NCI-H2107 (cell line): ENCODE measurements at places on chromosomes 7 and 10.

DNA sequence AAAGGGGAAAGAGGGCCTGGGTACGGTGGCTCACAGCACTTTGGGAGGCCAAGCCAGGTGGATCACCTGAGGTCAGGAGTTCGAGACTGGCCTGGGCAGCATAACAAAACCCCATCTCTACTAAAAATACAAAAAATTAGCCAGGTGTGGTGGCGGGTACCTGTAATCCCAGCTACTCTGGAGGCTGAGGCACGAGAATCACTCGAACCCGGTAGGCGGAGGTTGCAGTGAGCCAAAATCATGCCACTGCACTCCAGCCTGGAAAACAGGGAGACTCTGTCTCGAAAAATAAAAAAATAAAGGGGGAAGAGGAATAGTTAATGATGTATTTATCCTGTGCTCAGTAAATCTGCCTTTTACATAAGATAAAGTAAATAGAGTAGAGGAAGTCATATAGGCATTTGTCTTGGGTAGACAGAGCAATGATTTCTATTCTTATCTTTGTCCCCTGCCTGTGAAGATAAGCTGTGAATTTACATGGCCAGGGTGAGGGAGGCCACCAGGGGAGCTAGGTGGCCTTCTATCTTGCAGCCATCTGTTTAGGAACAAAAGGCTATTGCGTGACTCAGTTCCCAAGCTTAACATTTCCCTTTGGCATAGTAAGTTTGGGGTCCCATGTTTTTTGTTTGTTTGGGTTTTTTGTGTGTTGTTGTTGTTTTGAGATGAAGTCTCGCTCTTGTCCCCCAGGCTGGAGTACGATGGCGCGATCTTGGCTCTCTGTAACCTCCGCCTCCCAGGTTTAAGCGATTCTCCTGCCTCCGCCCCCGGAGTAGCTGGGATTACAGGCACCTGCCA is 73.2 kb upstream of the GTF2I start:
- DNase-seq: no peak

- DNase-seq: no peak
Observed at GRCh38 chr10:128867210-128867609, 599.8 kb upstream of the MGMT start.

DNA sequence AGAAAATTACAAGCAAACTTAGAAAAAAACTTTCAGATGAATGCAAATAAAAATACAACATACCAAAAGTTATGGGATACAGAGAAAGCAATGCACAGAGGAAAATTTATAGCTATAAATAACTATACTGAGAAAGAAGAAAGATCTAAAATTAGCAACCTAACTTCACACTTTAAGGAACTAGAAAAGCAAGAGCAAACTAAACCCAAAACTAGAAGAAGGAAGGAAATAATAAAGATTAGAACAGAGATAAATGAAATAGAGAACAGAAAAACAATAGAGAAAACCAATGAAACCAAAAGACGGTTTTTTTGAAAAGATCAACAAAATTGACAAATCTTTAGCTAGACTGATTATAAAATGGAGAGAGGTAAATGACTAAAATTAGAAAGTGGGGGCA is 9.6 kb upstream of the STRA8 start:
- DNase-seq: no peak

DNA sequence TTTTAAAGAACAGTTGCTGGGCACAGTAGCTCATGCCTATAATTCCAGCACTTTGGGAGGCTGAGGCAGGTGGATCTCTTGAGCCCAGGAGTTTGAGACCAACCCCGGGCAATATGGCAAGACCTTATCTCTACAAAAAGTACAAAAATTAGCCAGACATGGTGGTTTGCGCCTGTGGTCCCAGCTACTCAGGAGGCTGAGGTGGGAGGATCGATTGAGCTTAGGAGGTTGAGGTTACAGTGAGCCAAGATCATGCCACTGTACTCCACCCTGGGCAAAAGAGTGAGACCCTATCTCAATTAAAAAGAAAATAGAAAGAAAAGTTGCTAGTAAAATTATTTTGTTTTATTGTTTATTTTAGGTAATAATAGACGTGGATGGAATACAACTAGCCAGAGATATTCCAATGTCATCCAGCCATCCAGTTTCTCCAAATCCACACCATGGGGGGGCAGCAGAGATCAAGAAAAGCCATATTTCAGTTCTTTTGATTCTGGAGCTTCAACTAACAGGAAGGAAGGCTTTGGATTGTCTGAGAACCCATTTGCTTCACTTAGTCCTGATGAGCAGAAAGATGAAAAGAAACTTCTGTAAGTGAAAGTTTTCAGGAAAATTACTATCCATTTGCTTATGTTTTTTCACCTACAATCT is 3.0 kb downstream of the NUP42 start:
- DNase-seq: no peak

- no peak for DNase-seq
Observed at GRCh38 chr10:22761569-22762220, 47.3 kb upstream of the PIP4K2A start.

DNA sequence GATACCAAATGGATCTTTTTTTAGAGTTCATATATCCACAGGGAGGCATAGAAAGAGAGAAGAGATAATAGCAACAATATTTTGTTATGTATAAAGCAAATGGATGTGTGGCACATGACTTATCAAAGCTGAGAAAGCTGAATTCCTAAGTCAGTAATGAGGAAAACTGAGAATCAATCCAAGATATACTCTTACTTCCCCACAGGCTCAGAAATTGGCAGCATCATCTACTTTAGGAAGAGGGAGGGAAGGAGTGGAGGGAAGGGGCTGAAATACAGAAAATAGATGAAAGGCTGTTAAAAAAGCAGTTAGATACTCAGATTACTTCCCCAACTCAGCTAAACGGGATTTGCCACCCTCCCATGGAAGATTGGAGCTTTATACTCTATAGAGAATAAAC is 63.5 kb downstream of the SRI start:
- DNase-seq: no peak

DNA sequence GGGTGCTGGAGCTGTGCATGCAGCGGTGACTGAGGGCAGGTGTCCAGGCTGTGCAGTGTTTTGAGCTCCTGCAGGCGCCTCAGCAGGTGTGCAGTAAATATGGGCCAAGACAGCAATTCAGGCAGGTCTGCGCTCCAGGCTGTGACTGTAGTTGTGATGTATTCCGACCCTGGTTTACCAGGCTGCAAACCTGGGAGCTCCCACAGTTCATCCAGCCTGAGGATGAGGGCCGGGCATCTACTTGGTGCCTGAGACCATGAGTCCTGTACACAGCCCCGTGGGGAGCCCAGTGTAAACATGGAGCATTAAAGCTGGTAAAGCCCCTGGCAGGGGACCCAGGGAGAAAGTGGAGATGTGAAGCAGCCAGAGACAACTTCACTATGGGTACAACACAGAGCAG is 82.8 kb downstream of the VOPP1 start:
- no peak for DNase-seq

DNA sequence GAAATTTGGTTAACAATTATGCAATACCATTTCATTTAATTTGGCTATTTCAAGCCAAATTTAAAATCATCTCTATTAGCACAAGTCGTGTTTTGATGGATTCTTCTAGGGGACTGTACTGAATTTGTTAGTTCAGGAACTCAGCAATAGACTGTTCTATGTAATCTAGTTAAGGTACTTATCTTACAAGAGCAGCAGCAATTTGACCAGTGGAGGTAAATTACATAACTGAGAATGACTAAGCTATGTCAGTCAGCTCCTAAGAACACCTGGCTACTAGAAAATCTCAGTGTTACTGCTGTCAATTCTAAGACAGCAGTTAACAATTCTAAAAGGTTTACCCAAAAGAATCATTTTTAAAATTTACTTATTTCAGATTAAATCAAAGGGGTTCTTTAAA is 513.9 kb upstream of the ZWINT start:
- no peak for DNase-seq

- no peak for DNase-seq
Observed at GRCh38 chr7:149599636-149600206, 102.1 kb upstream of the ZNF746 start.

DNA sequence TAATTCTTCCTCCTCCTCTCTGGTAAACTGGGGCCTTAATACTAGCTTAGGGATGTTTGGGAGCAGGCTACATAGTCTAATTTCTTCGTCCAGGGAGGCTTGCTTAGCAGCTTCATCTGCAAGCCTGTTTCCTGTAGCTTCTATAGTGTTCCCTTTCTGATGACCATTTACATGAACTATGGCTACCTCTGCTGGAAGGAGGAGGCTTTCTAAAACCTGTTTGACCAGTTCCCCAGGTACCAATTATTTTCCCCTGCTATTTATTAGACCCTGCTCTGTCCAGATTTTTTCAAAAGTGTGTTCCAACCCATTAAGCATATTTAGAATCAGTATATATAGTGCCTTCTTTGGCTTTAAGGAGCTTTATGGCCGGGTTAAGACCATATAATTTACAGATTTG is 38.8 kb upstream of the DNAH11 start:
- no peak for DNase-seq

- DNase-seq: no peak
Observed at GRCh38 chr7:127654404-127655394, 2.7 kb downstream of the SND1 start.

GRCh38 chr7:28629216-28629842 is 217.0 kb downstream of the CREB5 start:
- DNase-seq: no peak

GRCh38 chr7:93138576-93138975 is 9.6 kb downstream of the SAMD9L start:
- no peak for DNase-seq

- DNase-seq: no peak
Observed at GRCh38 chr10:118251791-118252190, 90.3 kb downstream of the FAM204A start.

- DNase-seq: peak; percentile 81
Observed at GRCh38 chr7:90931986-90932916, 332.0 kb upstream of the FZD1 start.

DNA sequence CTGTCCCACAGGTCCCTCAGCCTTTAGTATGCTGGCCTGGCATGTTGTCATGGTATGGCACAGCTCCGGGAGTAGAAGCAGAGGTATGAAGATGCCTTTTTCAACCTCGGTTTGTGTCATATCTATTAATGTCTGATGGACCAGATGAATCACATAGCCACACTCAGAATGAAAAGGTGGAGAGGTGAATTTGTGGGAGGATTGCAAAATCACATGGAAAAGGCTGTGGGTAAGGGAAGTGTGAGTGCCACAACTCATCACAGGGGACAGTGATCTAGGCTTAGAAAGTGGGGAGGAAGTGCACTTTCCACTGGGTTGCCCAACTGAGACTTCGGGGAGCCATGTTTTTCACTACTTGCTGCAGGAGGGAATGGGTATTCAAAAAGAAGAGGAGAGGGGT is 190.7 kb downstream of the WDR11 start:
- DNase-seq: no peak

- no peak for DNase-seq
Observed at GRCh38 chr7:100173806-100174495, 3.2 kb downstream of the GPC2 start.

DNA sequence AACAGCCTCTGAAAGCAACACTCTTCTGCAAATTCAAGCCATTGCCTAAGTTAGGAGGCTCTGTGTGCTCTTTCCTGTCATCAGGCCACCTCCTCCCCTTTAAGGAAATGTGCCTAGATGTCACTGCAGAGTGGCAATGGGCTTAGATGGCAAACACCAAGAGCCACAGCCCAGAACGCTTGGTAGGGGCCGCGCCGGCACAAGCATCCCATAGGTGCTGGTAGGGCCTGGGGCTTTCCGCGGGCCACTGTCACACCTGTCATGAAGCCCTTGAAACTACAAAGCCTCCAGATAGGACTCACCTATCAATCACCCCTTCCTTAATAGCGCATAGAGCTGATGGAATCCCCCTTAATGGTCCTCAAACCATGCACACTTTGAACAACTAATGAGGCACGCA is 299.9 kb downstream of the GRID1 start:
- DNase-seq: no peak

GRCh38 chr7:99493823-99494222 is 6.3 kb downstream of the ZNF394 start:
- DNase-seq: no peak

- DNase-seq: no peak
Observed at GRCh38 chr10:44292390-44293002, 92.4 kb downstream of the CXCL12 start.

GRCh38 chr10:102679596-102679995 is 34.6 kb downstream of the ARL3 start:
- DNase-seq: no peak

DNA sequence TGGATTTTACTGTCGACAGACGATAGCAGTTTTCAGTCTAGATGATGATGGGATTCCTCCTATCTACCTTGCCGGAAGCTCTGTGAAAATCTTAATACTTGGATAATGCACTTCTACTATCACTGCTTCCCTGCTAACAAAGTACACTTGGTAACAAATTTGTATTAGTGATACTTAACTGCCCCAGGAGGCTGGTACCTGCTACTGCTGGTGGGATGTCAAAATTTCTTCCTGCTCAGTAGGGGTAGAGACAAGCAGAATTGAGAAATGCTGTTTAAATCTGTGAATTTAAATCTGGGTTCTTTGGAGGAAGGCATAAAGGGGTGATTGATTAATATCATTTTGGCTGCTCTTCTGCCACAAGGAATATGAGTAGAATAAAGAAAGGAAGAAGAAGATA is 99.8 kb upstream of the STRIP2 start:
- DNase-seq: no peak

GRCh38 chr7:20894806-20895205 is 108.1 kb upstream of the SP8 start:
- no peak for DNase-seq

DNA sequence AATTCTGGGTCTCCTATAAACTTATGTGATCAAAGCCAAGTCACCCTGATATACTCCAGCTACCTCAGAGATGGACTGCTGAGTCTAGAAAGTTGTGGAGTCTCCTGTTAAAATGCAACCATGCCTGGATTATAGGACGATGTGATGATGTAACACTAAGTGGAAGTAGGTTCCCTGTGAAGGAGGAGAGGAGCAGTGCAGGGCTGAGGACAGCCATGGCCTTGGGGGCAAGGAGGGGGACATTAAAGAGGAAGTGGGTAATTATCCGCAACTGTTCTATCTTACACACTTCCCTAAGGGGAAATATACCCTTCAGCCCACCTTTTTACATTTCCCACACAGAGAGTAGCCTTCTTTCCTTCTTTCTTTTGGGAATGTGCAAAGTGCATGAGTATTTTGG is 63.8 kb downstream of the MTPN start:
- no peak for DNase-seq

- no peak for DNase-seq
Observed at GRCh38 chr10:68665841-68666240, 55.2 kb upstream of the CCAR1 start.

GRCh38 chr7:102288285-102288930 is 1.7 kb downstream of the SH2B2 start:
- DNase-seq: no peak

GRCh38 chr7:20030417-20030816 is 186.8 kb downstream of the MACC1 start:
- DNase-seq: no peak

- no peak for DNase-seq
Observed at GRCh38 chr7:108861071-108861470, 291.4 kb downstream of the DNAJB9 start.

- DNase-seq: no peak
Observed at GRCh38 chr10:22630234-22631174, 83.9 kb downstream of the PIP4K2A start.

DNA sequence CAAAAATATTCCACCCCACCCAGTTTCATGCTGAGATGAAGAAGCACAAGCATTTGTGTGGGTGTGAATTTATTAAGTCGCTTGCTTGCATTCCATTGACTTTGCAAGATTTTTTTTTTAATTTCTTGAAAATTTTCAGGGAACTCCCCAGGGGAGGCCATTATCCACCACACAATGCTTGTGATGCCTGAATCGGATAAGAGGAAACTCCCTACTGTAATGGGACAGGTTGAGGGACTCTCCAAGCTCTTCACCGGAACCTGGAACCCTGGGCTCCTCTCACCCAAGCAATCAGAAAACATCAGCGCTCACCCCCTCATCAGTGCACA is 153.6 kb upstream of the ZMIZ1 start:
- no peak for DNase-seq
